ENCODE measurements at places on chromosomes 2 and 18. TPM values are rescaled to one million over a fixed set of nuclear protein-coding genes. Genes with fewer than 3 reads are reported as not detected.

The G6PC2 gene
- total RNA-seq: not detected

The LYPD6B gene
- 88.7 TPM for total RNA-seq

The ATRAID gene
- 532 TPM for total RNA-seq

The UGT1A10 gene
- 8.4 TPM for total RNA-seq

The SLC9A2 gene
- total RNA-seq: 79.9 TPM

The ST6GAL2 gene
- 9.0 TPM for total RNA-seq

The GREB1L gene
- 7.5 TPM for total RNA-seq

The TUBA4B gene
- total RNA-seq: not detected

The INHBB gene
- 2.2 TPM for total RNA-seq

The SLC38A11 gene
- total RNA-seq: 1.3 TPM

The RAPGEF4 gene
- total RNA-seq: 23.7 TPM

The CTAGE1 gene
- total RNA-seq: not detected

The ACKR3 gene
- total RNA-seq: 15.1 TPM

DNA sequence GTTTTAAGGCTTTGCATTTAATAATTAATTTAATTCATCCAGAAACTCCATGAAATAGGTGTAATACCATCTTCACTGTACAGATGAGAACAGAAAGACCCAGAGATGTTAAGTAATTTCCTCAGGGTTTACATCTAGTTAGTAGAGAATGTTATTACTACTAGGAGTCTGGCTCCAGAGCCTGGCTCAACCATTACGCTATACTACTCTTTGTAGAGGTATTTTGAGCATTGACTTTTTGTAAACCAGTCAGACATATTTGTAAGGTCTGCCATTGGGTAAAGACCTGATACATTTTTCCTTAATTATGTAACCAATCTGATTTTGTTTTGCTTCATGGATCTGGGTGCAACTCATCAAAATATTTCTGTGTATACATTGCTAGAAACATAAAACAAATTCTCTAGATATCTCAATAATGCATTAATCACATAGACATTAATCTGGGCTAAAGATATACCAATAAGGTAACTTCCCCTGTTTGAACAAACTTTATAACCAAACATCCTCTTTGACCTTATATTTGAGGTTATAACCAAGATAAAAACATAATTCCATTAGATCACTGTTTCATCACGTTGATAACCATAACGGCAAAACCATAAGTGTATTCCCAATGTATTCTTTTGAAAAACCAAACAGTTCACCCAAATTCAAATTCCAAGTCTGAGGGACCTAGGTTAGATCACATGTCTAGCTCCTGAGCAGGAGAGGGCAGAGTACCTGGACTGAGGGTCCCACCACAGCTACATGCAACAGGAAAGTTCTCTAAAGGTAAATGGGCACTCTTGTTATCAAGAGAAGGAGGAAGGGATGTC lies 135.0 kb downstream of the IKZF2 start:
- no peaks in the 10 kb centered on the region for H3K27me3 ChIP-seq
- no peak overlapping the region for H3K27ac ChIP-seq
- H3K36me3 ChIP-seq: peaks cover 15% of the 10 kb centered on the region
- no peak for DNase-seq

GRCh38 chr2:146776596-146776995 lies 1068.2 kb upstream of the ACVR2A start:
- no peak for DNase-seq
- H3K4me1 ChIP-seq: no peaks in the 10 kb centered on the region
- H3K4me3 ChIP-seq: no peak overlapping the region
- H3K27me3 ChIP-seq: no peaks in the 10 kb centered on the region

- H3K4me1 ChIP-seq: peaks cover 33% of the 10 kb centered on the region
- DNase-seq: no peak
- H3K27me3 ChIP-seq: no peaks in the 10 kb centered on the region
- no peaks in the 10 kb centered on the region for H3K36me3 ChIP-seq
- H3K27ac ChIP-seq: peak overlapping the region; percentile 66
- H3K4me3 ChIP-seq: no peak overlapping the region
Measured at GRCh38 chr2:224927011-224927410, 115.3 kb downstream of the DOCK10 start.

DNA sequence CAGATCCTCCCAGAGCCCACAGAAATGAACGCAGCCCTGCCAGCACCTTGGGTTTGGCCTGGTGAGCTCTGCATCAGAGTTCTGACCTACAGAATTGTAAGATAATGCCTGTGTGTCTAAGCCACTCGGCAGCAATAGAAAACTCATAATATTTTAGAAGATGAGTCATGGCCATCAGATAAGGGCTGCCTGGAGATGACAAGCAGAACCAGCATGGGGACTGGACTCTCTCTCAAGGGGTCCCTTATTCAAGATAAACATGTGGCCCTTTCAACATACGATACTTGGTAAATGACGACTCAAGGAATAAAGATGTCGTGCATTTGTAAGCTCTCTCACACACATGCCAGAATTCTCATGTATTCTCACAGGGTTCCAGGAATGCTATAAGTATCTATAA lies 8.5 kb upstream of the AGAP1 start:
- DNase-seq: no peak
- no peaks in the 10 kb centered on the region for H3K36me3 ChIP-seq
- H3K27ac ChIP-seq: no peak overlapping the region
- no peaks in the 10 kb centered on the region for H3K27me3 ChIP-seq
- H3K4me3 ChIP-seq: no peak overlapping the region
- no peaks in the 10 kb centered on the region for H3K4me1 ChIP-seq

- no peak overlapping the region for H3K4me3 ChIP-seq
- no peaks in the 10 kb centered on the region for H3K36me3 ChIP-seq
- H3K27ac ChIP-seq: no peak overlapping the region
- peaks cover 7% of the 10 kb centered on the region for H3K27me3 ChIP-seq
- DNase-seq: no peak
- H3K4me1 ChIP-seq: no peaks in the 10 kb centered on the region
Measured at GRCh38 chr2:137826373-137827372, 137.6 kb upstream of the HNMT start.

- peaks cover 13% of the 10 kb centered on the region for H3K4me1 ChIP-seq
- no peak overlapping the region for H3K4me3 ChIP-seq
- H3K36me3 ChIP-seq: no peaks in the 10 kb centered on the region
- H3K27me3 ChIP-seq: no peaks in the 10 kb centered on the region
Measured at GRCh38 chr2:119472749-119473148, 41.1 kb downstream of the TMEM37 start.

DNA sequence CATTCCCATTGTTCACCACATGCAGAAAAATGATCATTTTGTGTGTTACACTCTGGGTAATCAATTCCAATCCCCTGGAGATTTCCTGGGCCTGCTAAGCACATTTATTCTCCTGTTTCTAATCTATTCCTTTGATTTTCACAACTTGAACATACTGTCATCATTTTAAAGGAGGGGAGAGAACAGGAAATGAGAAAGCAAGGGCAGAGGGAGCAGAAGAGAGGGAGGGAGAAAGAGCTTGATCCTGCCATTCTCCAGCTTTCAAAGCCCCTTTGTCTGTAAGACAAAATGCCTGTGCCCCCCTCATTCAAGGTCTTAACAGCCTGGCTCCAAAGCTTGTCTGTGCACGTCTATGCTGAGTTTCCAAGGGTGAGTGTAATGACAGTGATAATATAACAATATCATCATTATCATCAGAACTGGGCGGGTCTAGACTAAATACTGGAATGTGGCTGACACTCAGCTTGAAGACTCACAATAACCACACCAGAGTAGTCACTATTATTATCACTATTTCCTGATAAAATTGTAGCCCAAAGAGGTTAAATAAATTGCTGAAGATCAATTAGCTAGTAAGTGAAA lies 164.4 kb upstream of the KLHL29 start:
- H3K4me1 ChIP-seq: no peaks in the 10 kb centered on the region
- no peaks in the 10 kb centered on the region for H3K27me3 ChIP-seq
- no peak overlapping the region for H3K4me3 ChIP-seq
- no peak for DNase-seq
- no peak overlapping the region for H3K27ac ChIP-seq
- H3K36me3 ChIP-seq: no peaks in the 10 kb centered on the region

DNA sequence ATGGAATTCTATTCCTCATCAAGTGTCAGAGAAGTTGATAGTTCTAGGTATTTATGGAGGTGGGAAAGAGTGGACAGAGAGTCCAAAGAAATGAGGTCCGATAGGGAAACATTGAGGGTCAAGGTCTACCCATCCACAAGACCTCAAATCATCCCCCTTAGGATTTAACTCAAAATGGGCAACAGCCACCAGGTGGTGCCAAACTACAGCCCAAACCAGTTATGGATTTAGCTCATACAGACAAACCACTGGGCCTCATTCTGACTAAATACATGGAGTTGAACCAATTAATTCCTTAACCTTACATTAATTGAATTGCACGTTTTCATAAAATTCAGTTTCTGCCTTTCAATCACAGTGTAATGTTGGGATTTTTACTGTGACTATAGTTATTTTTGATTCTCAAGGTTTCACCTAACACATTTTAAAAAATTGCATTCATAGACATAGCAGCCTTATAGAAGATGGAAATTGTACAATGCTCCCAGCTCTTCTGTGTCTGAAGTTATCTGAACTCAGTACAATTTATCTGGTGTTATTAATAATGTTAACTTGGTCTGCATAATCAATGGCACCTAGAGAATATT lies 98.2 kb upstream of the HNMT start:
- no peak overlapping the region for H3K4me3 ChIP-seq
- no peaks in the 10 kb centered on the region for H3K36me3 ChIP-seq
- DNase-seq: peak; percentile 29
- no peak overlapping the region for H3K27ac ChIP-seq

GRCh38 chr2:113240915-113241911 lies 37.5 kb downstream of the PAX8 start:
- no peaks in the 10 kb centered on the region for H3K27me3 ChIP-seq
- no peaks in the 10 kb centered on the region for H3K36me3 ChIP-seq
- no peak for DNase-seq

DNA sequence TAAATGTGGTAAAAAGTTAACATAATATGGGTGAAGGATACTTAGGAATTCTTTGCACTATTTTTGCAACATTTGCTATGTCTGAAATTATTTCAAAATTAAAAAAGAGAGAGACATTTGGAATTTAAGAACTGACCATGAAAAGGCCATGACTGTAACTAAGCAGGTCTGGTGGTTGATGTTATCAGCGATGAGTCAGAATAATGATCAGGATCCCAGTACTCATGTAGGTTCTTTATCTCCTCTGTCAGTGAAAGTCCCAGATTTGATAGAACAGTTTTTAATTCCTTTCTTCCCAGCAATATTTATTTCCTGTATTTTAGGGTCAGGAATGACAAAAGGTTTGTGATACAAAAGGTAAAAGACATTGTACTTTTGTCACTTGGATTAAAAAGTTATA lies 242.4 kb upstream of the ZNF521 start:
- H3K36me3 ChIP-seq: no peaks in the 10 kb centered on the region
- H3K4me1 ChIP-seq: no peaks in the 10 kb centered on the region
- H3K27ac ChIP-seq: no peak overlapping the region
- no peaks in the 10 kb centered on the region for H3K27me3 ChIP-seq
- H3K4me3 ChIP-seq: no peak overlapping the region
- DNase-seq: no peak

- peaks cover 63% of the 10 kb centered on the region for H3K36me3 ChIP-seq
- no peaks in the 10 kb centered on the region for H3K27me3 ChIP-seq
- H3K4me1 ChIP-seq: no peaks in the 10 kb centered on the region
- H3K4me3 ChIP-seq: no peak overlapping the region
Measured at GRCh38 chr2:88181511-88181910, 11.4 kb downstream of the THNSL2 start.

- no peaks in the 10 kb centered on the region for H3K4me1 ChIP-seq
- no peaks in the 10 kb centered on the region for H3K36me3 ChIP-seq
- no peak overlapping the region for H3K27ac ChIP-seq
- H3K4me3 ChIP-seq: no peak overlapping the region
- H3K27me3 ChIP-seq: peaks cover 11% of the 10 kb centered on the region
Measured at GRCh38 chr2:219688560-219689445, 61.4 kb downstream of the SLC4A3 start.

DNA sequence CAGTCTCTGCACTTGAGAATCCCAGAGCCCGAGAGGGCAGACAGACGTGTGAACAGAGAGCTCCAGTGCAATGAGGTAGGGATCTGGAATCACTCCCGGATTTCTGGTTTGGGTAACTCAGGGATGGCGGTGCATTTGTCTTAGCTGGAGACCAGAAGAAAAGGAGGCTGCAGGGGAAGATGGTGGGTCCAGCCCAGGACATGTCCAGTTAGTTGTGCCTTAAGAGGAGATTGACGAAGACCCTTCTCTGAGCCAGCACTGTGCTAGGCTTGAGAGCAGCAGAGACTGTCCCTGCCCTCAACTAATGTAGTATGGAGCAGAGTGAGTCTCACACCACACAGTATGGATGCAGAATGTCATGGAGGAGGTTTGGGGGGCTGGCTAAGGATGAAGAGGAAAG lies 150.6 kb upstream of the COPS8 start:
- H3K27me3 ChIP-seq: no peaks in the 10 kb centered on the region
- no peaks in the 10 kb centered on the region for H3K36me3 ChIP-seq
- peak; percentile 18 for DNase-seq
- H3K4me3 ChIP-seq: no peak overlapping the region
- H3K4me1 ChIP-seq: no peaks in the 10 kb centered on the region

DNA sequence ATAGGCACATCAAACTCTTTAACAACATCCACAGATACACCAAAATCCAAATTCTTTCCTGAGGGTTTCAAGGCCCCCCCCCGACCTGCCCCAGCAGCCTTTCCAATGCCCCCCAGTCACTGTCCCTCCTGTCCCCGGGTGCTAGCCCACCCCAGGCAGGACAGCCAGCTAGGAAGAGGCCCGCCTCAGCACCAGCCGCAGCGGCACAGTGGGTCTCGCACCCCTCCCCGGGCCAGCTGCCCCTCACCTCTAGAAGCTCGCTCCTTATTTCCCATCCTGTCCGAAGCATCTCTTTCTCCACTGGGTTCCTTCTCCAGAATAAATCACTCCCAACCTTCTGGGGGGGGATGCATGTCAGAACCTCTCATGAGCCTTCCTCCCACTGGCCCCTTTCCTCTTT lies 69.4 kb downstream of the FBXO15 start:
- H3K27me3 ChIP-seq: no peaks in the 10 kb centered on the region

GRCh38 chr2:64914735-64915509 lies 74.3 kb upstream of the SLC1A4 start:
- no peak overlapping the region for H3K4me3 ChIP-seq
- no peak for DNase-seq
- no peak overlapping the region for H3K27ac ChIP-seq

DNA sequence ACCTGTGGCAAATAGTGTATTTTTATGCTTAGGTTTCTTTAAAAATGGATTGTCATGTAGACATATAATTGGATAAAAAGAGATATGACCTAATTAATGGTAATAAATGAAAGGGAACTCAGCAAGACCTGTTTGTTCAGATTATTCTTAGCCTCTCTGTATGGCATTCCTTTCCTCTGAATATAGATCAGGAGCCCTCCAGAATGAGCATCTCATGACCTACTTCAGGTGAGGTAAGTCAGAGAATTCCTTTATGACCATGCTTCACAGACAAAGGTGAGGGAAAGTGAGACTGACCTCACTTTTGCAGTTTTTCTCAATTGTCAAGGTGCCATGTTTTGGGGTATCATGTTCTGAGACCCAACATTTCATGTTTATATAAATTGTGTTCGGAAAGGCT lies 1744.3 kb upstream of the PIK3C3 start:
- no peak for DNase-seq
- no peaks in the 10 kb centered on the region for H3K36me3 ChIP-seq
- no peak overlapping the region for H3K4me3 ChIP-seq
- H3K27me3 ChIP-seq: no peaks in the 10 kb centered on the region
- no peak overlapping the region for H3K27ac ChIP-seq

All from stomach (tissue), 19 donors.